ENCODE measurements at places on chromosomes 5 and 9. TPM values are rescaled to one million over a fixed set of nuclear protein-coding genes. Genes with fewer than 3 reads are reported as not detected.

- H3K36me3 ChIP-seq: no peaks in the 10 kb centered on the region
- no peak overlapping the region for H3K4me3 ChIP-seq
- no peaks in the 10 kb centered on the region for H3K4me1 ChIP-seq
- H3K27ac ChIP-seq: no peak overlapping the region
- no peaks in the 10 kb centered on the region for H3K27me3 ChIP-seq
Measured at GRCh38 chr5:91611746-91612145, 228.6 kb upstream of the ARRDC3 start.

FGF1 gene
- total RNA-seq: not detected

DNA sequence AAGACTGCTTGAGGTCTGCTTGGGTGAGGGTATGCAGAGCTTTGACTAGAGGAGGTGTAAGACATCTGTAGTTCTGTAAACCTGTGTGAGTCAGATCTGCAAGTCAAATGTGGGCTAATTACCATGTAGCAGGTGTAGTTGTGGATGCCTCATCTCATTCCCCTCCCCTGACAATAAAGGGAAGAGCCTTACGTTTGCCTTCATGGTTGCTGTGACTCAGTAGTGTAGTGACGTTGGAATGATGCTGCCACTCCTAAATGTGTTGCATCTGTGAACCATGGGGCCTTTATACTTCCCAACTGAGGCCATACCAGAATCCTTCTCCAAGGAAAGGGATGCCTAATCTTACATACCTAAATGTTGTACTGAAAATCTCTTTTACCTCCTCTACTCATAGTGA is 26.0 kb downstream of the PRDM6 start:
- no peaks in the 10 kb centered on the region for H3K4me1 ChIP-seq
- no peak overlapping the region for H3K4me3 ChIP-seq
- DNase-seq: no peak

DNA sequence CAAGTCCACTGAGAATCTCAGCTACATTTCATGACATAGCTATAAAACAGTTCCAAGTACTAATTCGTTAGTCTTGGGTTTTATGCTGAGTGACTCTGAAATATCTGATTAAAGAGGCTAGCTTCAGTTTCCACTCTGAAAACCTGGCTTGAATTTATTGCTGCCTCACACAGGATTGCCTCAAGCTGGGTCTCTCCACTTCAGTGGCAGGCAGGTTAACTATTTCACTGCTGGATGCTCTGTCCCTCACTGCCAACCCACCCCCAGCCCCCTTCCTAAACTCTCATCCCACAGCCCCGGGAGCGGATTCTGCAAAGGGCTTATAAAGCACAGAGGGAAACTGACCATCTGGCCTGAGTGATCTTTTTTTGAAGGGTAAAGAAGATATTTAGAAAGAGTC is 318.3 kb downstream of the MLLT3 start:
- no peaks in the 10 kb centered on the region for H3K36me3 ChIP-seq
- no peaks in the 10 kb centered on the region for H3K4me1 ChIP-seq
- H3K27me3 ChIP-seq: no peaks in the 10 kb centered on the region
- H3K27ac ChIP-seq: no peak overlapping the region
- no peak overlapping the region for H3K4me3 ChIP-seq

Data from GM12878 (cell line).